Left renal pelvis (tissue), 4 donors: ENCODE measurements at places on chromosomes 4 and X. TPM values are rescaled to one million over a fixed set of nuclear protein-coding genes. Genes with fewer than 3 reads are reported as not detected.

Gene MAGEB10
- not detected for polyA plus RNA-seq

Gene PNCK
- polyA plus RNA-seq, result 9.2 TPM

Gene DCLK2
- polyA plus RNA-seq, result 11.1 TPM

Gene LRCH2
- polyA plus RNA-seq, result 17.3 TPM

Gene H2BW2
- 0.78 TPM for polyA plus RNA-seq

Gene NAAA
- 7.1 TPM for polyA plus RNA-seq

Gene CTAG1B
- polyA plus RNA-seq, result not detected

Gene NAT8L
- polyA plus RNA-seq, result 6.0 TPM

Gene IQSEC2
- 12.6 TPM for polyA plus RNA-seq

Gene TCP11X2
- 0.91 TPM for polyA plus RNA-seq

Gene FAM133A
- polyA plus RNA-seq, result 0.08 TPM

Gene TMEM31
- polyA plus RNA-seq, result 1.4 TPM

Gene RHOH
- 0.85 TPM for polyA plus RNA-seq

Gene MAGEA2B
- polyA plus RNA-seq, result not detected

Gene PCYT1B
- 2.6 TPM for polyA plus RNA-seq

Gene ALB
- 23.0 TPM for polyA plus RNA-seq

Gene GYG2
- polyA plus RNA-seq, result 17.4 TPM

Gene ZFP92
- polyA plus RNA-seq, result 1.2 TPM

Gene ZNF157
- polyA plus RNA-seq, result 1.4 TPM

Gene SAGE1
- not detected for polyA plus RNA-seq

Gene NPY1R
- 21.4 TPM for polyA plus RNA-seq

Gene MAGEE1
- polyA plus RNA-seq, result 5.9 TPM

Gene TDO2
- polyA plus RNA-seq, result 3.0 TPM

Gene TBX22
- polyA plus RNA-seq, result 16.5 TPM

Gene ASB9
- 12.4 TPM for polyA plus RNA-seq

Gene SLBP
- polyA plus RNA-seq, result 60.9 TPM

Gene DRD5
- 0.60 TPM for polyA plus RNA-seq

Gene SPP1
- 545 TPM for polyA plus RNA-seq

Gene JAKMIP1
- 0.09 TPM for polyA plus RNA-seq

Gene TSPAN6
- 179 TPM for polyA plus RNA-seq

Gene AMOT
- polyA plus RNA-seq, result 71.2 TPM
